Glutamatergic neuron (in vitro differentiated cells): ENCODE measurements at places on chromosomes 4 and X. TPM values are rescaled to one million over a fixed set of nuclear protein-coding genes. Genes with fewer than 3 reads are reported as not detected.

Gene LUZP4
- not detected for total RNA-seq

DNA sequence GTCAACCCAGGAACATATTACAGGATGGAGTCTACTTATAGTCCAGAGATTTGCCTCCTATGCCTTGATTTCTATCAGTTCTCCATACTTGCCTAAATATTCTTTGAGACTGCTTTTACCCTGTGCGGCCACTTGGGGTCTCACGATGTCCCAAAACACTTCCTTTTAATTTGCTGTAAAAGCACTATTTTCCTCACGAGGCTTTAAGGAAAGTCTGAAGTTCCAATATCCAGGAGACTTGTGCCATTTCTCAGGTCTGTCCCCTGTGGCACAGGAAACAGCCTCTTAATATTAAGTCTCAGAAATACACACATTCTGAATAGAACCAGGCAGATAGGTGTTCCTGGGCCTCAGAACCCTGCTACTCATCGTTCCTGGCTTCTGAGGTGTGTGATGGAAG is 142.9 kb downstream of the TMEM164 start:
- DNase-seq: peak; percentile 20

Gene TCEAL6
- total RNA-seq: not detected

- DNase-seq: no peak
Observed at GRCh38 chr4:154584259-154584658, 6.3 kb downstream of the FGA start.

DNA sequence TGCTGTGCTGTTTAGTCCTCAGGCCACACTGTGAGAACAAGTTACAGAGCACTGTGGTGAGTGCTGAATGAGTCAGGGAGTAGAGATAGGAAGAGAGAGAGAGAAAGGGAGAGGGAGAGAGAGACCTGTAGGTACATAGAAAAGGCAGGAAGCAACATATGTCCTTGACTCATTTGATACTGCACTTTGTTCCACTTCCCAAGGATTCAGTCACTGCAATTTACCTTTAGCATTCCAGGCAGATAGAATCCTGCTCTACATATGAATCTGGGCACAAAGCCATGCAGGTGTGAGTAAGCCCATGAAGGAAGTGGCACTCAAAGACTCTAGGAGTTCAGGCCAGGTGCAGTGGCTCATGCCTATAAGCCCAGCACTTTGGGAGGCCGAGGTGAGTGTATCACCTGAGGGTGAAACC is 1.0 kb upstream of the DAPP1 start:
- no peak for DNase-seq

GRCh38 chrX:153599192-153600031 is 473 bp upstream of the CCNQ start:
- peak; percentile 83 for DNase-seq

Gene NOCT
- total RNA-seq: 39.1 TPM

Gene RIPPLY1
- not detected for total RNA-seq

DNA sequence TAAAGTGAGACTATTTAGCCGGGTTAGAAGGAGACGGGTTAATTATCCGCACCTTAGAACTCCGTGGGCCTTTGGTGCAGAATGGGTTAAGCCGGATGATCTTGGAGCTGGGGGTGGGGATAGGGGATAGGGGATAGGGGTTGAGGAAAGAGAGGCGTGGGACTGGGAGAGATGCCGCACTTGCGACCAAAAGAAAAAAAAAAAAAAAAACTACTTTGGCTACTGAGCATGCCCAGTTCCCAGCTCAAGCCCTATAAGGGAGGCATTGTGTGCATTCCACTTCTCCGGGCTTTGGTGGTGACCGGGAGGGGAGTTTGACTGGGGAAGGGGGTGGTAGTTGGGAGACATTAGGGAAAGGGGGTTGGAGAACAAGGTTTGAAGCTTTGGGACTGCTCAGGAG is at the start of gene SLITRK4:
Gene SLITRK4, minus strand, starts transcription at position 187 of the 400 bp plus-strand sequence. CDS start 4,993 bp downstream, outside the sequence.
- DNase-seq: peak; percentile 41

DNA sequence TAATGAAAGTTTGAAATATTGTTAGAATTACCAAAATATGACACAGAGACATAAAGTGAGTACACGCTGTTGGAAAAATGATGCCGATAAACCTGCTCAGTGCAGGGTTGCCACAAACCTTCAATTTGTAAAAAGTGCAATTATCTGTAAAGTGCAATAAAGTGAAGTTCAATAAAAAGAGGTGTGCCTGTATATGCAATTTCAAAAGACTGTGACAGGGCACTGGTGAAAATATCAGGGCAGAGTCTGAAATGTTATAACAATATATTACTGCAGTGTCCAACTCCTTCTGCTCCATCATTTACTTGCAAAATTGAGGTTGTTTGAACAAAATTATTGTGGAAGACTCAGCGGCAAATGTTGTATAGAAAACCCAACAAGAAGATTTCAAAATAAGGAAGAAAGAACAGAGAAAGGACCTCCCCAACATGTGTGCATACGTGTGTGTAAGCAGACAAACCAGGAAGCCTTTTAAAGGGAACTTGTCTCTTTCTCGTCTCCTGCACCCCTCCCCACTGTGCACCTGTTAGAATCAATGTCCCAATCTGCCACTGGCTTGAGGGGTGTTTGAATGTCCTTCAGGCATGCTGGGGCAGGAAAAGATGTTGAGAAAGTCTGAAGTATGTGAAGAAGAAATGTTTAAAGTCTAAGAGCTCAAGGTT is 96.2 kb downstream of the MAOB start:
- DNase-seq: no peak

DNA sequence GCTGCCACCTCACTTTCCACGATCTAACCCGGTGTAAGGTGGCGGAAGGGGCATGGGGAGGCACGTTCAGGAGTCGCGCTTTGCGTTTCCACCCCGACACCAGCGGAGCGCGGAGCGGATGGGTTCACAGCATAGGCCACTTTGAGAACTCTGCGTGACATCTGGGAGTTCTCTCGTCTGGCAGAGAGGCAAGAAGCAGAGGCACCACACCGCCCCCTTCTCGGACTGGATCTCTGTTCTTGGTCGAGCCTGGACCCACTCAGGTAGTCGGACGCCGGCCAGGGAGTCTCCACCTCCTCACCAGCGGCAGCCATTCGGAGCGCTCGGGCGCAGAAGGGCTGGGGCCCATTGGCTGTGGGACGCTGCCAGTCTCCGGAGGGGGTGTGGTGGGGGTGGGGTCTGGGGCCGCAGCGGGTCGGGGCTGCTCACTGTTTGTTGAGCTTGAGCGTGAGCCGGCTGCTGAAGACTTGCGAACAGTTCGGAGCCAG is at the start of gene DACH2:
Gene DACH2, plus strand, starts transcription at position 428 of the 488 bp plus-strand sequence.
- DNase-seq: peak; percentile 78

- DNase-seq: no peak
Observed at GRCh38 chr4:127162741-127163140, 470.0 kb upstream of the INTU start.

DNA sequence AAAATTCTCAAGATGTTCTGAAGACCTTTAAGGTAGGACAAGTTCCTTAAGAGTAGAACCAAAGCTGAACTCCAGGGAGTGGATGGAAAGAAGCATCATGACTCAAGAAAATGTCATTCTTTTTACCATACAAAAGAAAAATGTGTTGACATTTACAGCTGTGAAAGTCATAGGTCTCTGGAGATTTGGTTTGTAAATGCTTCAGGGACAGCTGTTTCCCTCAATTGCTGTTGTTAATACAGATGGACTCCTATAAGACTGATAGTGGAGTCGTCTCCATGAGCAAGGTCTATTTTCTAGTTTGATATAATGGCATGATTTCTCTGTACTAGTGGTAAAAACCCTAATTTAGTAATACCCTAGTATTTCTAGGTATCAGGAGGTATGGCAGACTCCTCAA is 101.7 kb downstream of the PHOX2B start:
- DNase-seq: no peak

DNA sequence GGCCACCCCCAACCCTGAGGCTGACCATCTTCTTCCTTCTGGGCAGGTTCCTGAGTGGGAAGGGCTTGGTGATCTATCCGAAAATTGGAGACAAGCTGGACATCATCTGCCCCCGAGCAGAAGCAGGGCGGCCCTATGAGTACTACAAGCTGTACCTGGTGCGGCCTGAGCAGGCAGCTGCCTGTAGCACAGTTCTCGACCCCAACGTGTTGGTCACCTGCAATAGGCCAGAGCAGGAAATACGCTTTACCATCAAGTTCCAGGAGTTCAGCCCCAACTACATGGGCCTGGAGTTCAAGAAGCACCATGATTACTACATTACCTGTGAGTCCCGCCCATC is 9.7 kb downstream of the EFNB1 start:
- no peak for DNase-seq

- no peak for DNase-seq
Observed at GRCh38 chrX:78517124-78517523, 142.0 kb downstream of the RTL3 start.

- no peak for DNase-seq
Observed at GRCh38 chr4:155187989-155188388, 20.4 kb upstream of the NPY2R start.

GRCh38 chr4:38055566-38055965 is 95.4 kb downstream of the PTTG2 start:
- DNase-seq: no peak

Gene GJB1
- total RNA-seq: not detected

GRCh38 chrX:72340041-72340440 is 34.3 kb upstream of the CITED1 start:
- no peak for DNase-seq

Gene PHOX2B
- total RNA-seq: 101 TPM

Gene SFRP2
- 0.54 TPM for total RNA-seq

Gene P2RY10
- not detected for total RNA-seq

Gene ADRA2C
- total RNA-seq: 4.8 TPM

Gene PLXNA3
- total RNA-seq: 458 TPM

DNA sequence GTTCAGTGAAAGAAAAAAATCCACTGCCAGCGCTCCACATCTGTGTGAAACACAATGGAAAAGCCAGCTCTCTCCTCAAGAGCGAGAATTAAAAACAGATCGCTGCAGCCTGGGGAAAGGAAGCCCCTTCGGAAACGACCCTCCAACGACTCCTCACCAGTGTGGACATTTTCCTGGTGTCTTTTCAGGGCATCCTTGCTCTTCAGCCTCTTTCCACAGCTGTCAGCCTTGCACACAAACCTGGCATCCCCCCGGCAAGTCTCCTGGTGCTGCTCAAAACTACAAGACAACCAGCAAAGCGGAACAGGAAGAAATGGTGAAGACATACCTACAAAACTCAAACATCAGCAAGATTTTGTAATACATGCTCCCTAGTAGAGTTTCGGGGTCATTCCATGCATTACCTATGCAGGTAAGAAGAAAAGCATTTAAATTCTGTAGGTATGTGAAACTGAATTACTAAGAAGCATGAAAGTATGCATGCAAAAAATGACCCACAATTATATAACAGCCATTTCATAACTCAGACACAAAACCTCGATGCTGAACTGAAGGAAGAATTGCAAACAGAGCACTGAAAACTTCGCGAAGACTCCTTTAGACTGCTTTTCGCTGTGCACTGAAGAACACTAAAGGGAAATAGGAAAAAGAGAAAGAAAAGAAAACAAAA is 106.1 kb downstream of the PRDM5 start:
- DNase-seq: no peak

DNA sequence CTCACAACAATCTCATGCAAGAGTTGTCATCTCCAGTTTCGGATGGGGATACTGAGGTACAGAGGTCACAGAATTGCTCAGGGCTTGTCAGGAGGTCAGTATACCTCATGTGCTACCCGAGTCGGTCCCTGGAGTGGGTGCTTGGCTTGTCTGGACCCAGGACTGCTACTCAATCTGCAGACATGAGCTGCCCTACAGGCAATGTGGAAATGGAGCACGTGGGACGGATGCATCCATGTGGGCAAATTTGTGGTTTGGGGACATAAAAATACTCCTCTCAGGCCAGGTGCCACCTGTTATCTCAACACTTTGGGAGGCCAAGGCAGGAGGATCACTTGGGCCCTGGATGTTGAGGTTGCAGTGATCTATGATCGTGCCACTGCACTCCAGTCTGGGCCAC is 15.8 kb downstream of the USP11 start:
- no peak for DNase-seq

DNA sequence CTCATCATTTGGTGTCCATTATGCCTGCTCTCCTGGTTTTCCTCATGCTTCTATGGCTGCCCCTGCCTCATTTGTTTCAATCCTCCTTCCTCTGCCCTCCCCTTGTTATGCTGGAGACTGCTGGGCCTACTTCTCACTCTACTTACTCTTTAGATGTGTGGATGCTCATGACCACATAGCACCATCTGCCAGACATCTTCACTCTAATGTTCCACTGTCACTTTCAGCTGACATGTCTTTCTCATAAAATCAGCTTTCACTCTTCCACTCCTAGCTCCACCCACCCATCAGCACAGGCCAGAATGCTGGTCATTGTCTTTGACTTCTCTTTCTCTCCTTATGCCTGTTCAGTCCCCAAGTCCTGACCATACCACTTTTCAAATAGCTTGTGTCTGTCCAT is 86.8 kb downstream of the REPS2 start:
- no peak for DNase-seq

- DNase-seq: no peak
Observed at GRCh38 chr4:94931626-94932025, 173.9 kb downstream of the BMPR1B start.
